CD8-positive, alpha-beta T cell (primary cell): ENCODE measurements at places on chromosomes 2 and 18.

- no peak for DNase-seq
Measured at GRCh38 chr2:3301001-3301400, 76.6 kb downstream of the EIPR1 start.

- DNase-seq = no peak
Measured at GRCh38 chr2:176167398-176167797, 10.3 kb downstream of the HOXD3 start.

DNA sequence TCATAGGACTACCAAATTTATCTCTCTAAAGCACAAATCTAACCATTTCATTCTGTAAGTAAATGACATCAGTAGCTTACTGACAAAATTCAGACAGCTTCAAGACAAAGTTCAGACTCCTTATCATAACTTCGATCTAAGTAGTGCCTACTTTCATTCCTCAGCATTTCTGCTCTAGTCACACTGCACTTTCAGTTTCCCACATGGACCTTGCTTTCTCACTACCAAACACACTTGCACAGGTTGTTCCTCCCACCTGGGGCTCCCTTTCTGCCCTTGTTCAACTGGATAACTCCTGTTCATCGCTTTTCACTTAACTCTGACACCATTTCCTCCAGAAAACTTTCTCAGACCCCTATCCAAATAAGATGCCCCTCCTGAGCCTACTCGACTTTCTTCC is 22.1 kb upstream of the CCDC150 start:
- DNase-seq = no peak

- no peak for DNase-seq
Measured at GRCh38 chr2:110729106-110729505, 3.3 kb upstream of the ACOXL start.

DNA sequence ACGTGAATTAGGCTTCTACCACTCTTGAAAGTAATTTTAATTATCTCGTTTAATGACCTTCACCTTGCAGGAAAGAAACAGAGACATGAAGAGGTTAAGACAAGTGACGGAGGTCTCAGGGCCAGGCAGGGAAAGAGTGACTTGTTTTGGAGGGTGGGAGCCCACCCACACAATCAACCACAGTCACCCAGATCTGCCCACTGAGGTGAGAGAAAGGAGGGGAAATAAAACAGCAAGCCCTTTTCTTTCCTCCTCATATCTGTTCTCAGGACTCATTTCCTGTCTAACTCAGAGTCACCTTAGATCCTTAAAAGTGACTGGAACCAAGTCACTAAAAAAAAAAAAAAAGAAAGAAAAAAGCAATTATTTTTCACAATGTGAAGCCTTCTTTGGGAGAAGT is 26.8 kb downstream of the ATP8B1 start:
- no peak for DNase-seq

- no peak for DNase-seq
Measured at GRCh38 chr18:54690198-54690597, 99.2 kb downstream of the DYNAP start.

- no peak for DNase-seq
Measured at GRCh38 chr2:46252891-46253659, 44.1 kb upstream of the EPAS1 start.

- no peak for DNase-seq
Measured at GRCh38 chr2:178452334-178452733, 1.2 kb downstream of the PJVK start.

DNA sequence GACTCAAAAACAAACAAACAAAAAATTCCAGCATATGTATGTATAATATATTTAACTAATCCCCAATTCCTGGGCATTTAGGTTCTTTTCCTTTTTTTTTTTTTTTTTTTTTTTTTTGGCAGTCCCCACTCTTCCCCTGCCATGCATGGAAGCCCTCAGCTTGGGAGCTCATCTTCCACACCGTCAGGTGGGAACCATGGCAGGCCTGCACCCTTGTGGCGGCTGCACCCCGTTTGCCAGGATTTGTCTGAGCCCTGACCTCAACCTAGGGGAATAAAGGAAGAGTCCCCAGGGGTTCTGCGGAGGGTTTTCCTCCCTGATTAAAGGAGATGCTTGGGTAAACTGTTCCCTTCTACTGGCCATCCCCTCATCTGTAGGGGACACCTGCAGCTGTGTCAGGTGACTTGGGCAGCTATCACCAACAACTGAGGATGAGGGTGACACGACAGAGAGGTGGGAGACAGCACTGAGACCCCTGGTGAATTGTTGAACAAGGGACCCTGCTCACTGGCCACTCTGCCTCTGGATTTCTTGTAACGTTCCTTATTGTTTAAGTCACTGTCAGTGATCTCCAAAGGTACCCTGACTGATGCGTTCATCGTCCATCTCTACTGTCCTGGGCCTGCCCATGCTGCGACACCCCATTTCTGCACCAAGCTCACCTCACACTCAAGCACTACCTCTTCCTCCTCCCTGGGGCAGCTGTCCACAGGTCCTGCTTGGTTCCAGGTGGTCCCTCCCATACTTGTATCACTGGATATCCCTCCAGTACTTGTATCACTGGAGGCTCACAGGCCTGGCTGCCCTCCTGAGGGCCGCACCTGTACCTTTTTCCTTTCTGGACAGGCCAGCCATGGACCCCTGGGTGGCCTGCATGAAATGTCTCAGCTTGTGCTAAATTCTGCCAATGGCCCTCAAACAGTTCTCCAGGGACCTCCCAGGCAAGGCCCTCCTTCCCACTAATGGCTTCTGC is 14.5 kb downstream of the TMEM185B start:
- no peak for DNase-seq

GRCh38 chr2:81196383-81196851 is 891.9 kb upstream of the LRRTM1 start:
- DNase-seq = no peak

DNA sequence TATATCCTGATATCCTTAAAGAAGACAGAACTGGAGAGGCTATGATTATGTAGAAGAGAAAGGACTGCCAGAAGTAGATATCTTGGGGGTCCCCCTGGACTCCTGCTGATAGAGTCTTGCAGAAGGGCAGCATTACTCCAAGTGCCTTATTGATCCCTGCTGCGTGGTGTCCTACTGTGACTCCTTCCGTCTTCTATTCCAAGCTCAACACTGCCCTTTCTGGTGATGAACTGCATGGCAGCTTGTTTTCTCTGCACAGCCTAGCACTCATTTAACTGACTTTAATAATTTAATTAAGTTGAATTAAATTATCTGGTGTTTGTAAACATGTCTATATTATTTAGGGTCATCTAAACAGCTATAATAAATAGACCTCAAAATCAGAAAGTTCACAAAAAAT is 194.1 kb upstream of the DSEL start:
- DNase-seq = no peak

DNA sequence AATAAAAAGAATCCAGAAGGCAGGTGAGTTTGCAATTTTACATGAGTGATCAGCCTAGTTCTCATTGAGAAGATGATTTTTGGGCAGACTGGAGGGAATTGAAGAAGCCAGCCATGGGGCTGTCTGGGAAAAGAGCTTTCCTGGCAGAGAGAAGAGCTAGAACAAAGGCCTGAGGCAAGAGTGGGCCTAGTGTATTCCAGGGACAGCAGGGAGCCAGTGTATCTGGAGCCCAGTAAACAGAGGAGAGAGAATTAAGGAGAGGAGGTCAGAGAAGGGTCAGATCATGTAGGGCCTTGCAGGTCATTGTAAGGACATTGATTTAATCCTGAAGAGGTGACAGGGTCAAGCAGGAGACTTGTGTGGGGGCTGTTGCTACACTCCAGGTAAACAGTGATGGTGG is 195.8 kb downstream of the SATB2 start:
- DNase-seq = no peak

GRCh38 chr18:12851716-12852115 is 32.3 kb downstream of the PTPN2 start:
- no peak for DNase-seq

- no peak for DNase-seq
Measured at GRCh38 chr2:143148011-143148410, 18.8 kb downstream of the ARHGAP15 start.

DNA sequence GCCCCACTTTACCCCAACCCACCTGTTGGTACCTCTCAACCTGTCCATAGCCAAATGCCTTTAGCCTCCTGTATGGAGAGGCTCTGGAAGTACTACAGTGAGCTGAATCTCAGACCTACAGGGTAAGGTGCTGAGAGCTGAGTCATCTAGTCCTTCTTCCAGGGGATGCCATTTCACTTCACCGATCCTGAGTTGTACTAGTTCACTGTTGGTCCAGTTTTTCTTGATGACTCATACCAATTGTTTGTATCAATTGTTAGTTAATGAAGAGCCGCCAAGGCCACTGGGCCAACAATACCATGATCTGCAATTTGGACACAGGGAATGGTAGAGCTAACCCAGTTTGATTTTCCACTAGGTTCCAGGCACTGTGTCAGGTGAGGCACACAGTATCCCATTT is 257.0 kb downstream of the CLIP4 start:
- no peak for DNase-seq

DNA sequence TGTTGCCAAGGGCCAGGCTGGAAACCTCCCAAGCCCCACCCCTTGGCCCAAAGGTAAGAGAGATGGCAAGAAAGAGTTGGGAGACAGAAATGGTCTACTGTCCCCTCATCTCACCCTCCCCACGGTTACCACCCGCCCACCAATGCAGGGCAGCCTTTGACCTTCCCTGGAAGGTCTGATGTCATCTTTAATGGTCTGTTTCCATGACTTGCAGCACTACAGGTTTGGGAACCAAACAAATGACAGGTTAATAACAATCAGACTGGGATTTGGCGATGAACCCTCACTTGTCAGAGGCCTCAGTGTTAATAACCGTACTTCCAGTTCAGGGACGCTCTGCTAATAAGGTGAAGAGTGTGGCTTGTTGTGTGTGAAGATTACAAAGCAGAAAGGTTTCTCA is 70.4 kb downstream of the MRO start:
- DNase-seq = no peak

GRCh38 chr18:47932603-47933002 is 2.1 kb upstream of the SMAD2 start:
- no peak for DNase-seq

DNA sequence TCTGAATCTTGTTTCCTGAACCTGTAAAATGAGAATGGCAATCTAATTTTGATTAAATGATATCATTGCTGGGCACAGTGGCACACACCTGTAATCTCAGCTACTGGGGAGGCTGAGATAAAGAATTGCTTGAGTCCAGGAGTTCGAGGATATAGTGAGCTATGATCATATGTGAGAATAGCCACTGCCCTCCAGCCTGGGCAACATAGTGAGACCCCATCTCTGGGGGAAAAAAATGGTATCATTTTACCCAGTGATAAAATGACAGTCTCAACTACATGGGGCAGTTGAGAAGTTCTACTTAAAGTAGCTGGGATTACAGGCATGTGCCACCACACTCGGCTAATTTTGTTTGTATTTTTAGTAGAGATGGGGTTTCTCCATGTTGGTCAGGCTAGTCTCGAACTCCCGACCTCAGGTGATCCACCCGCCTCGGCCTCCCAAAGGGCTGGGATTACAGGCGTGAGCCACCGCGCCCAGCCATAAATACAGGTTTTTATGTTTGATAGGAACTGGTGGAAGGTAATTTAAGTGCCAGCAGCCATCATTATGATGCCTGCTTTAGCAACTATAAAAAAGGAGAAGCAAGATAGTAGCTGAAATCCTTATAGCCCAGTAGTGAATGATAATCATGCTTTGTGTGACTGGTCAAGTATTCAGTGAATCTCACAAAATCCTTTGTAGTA is 17.0 kb downstream of the BZW1 start:
- no peak for DNase-seq

DNA sequence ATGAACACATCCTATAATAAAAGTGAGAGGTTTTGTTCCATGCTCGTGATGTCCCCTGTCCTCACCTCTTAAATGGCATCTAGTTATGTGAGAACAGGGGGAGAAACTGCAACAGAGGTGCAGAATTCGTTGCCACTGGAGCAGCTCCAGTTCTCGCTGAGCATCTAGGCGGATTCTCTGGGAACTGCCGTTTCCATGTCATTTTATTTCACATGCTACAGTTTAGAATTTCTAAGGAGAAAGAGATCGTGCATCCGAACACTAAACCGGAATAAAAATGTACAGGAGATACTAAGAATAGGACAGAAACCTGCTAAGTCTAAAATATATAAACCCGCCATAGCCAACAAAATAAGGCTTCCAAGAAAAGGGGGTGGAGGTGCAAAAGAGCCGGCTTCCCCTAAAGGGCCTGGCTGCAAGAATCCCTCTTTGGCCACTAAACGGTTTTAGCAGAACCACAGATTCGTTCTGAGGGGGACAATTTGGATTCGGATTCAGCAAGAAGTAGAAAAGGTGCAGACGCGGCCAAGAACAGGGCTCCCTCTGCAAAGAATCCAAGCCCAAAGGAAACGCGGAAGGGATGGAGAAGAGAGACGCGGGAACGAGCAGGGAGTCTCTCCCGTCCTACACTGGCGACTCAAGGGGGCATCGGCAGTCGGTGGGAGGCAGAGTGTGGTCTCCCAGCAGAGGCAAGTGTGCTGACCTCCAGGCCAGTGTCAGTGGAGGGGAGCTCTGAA is 1.3 kb downstream of the TMEM163 start:
- DNase-seq = no peak

DNA sequence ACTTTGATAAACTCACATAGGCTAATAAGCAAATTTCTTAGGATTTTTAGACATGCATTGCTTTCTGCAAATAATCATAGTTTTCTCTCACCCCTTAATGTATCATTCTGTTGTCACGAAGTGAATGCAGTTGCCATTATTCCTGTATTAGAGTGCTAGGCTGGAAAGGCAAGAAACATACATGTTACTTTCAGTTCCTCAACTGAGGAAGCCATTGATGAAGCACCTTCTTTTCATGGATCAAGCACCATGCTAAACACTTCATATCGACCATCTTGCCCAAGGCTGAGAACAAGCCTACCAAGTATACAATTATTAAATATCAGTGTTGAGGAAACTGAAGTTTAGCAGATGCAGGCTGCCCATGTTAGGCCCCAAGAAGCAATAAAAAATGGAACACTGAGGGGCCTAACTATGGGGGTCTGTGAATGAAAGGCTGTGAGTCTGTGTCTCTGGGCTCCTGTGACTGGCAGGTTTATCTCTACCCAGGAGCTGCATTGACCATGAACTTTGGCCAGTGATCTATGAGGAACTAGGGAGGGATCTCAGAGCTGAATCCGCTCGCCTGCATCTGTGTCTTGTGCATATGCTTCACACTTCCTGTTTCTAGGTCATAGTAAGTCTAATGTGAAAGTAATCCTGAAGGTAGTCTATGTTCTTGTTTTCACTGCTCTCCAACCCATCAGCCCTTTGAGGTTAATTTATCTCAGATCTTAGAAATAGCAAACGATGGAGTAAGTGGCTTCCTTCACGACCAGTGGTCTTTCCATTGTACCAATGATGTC is 16.0 kb upstream of the TSPYL6 start:
- DNase-seq = no peak

DNA sequence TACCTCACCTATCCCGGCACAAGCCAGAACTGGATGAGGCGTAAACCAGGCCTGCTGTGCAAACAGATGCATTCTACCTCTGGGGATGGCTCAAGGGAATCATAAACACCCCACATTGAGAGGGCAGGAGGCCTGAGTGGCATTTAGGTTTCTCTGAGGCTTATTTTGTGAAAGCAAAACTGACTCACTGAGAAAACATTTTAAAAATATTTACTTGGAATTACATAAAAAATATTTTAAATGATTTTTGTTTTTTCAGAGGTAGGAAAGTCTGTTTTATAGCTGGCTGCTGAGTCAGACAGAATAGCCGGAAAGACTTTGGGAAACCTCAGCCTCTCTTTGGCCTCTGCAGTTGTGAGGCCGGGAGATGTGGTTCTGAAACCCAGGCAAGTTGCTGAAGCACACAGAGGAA is 244.1 kb downstream of the NCKAP5 start:
- DNase-seq = no peak

- peak; percentile 59 for DNase-seq
Measured at GRCh38 chr2:119264781-119265692, 41.4 kb downstream of the STEAP3 start.

GRCh38 chr2:10716581-10716980 is 4.8 kb upstream of the ATP6V1C2 start:
- no peak for DNase-seq
